ENCODE measurements at places on chromosomes 4 and X. TPM values are rescaled to one million over a fixed set of nuclear protein-coding genes. Genes with fewer than 3 reads are reported as not detected.

Gene TCEAL9
- polyA plus RNA-seq, result 48.0 TPM

Gene PNMA6F
- not detected for polyA plus RNA-seq

Gene EGF
- polyA plus RNA-seq, result 0.25 TPM

Gene HSFX2
- polyA plus RNA-seq, result 0.21 TPM

Gene PLAC1
- not detected for polyA plus RNA-seq

Gene IL13RA1
- 32.8 TPM for polyA plus RNA-seq

Gene COPS4
- polyA plus RNA-seq, result 9.8 TPM

Gene GK2
- polyA plus RNA-seq, result not detected

Gene EVC2
- polyA plus RNA-seq, result 2.0 TPM

Gene ABCG2
- polyA plus RNA-seq, result 0.39 TPM

Gene SLC10A4
- polyA plus RNA-seq, result 0.07 TPM

Gene GUF1
- polyA plus RNA-seq, result 9.6 TPM

Gene ARFIP1
- 13.7 TPM for polyA plus RNA-seq

Gene MAGEA2B
- not detected for polyA plus RNA-seq

Gene SCML1
- polyA plus RNA-seq, result 5.5 TPM

Gene PLK4
- 4.0 TPM for polyA plus RNA-seq

Gene PPP1R2C
- not detected for polyA plus RNA-seq

Gene BEX2
- 5.0 TPM for polyA plus RNA-seq

Data from esophagus (tissue), 2 donors.